ENCODE measurements at places on chromosomes 6 and 20. TPM values are rescaled to one million over a fixed set of nuclear protein-coding genes. Genes with fewer than 3 reads are reported as not detected.

DNA sequence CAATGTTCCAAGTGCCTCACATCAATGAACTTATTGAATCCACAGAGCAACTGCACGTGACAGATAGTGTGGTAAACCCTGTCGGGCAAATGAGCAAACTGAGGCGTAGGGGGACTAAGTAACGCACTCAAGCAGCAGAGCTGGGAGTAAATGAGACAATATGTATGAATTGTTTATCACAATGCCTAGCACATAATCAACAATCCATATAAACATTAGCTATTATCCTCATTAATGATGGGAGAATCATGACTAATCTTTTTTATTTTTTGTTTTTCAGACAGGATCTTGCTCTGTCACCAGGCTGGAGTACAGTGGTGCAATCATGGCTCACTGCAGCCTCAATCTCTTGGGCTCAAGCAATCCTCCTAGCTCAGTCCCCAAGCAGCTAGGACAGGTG lies 43.9 kb upstream of the B4GALT5 start:
- no peak for DNase-seq

- no peak for DNase-seq
Measured at GRCh38 chr20:57396984-57397692, 5.9 kb downstream of the RBM38 start.

DNA sequence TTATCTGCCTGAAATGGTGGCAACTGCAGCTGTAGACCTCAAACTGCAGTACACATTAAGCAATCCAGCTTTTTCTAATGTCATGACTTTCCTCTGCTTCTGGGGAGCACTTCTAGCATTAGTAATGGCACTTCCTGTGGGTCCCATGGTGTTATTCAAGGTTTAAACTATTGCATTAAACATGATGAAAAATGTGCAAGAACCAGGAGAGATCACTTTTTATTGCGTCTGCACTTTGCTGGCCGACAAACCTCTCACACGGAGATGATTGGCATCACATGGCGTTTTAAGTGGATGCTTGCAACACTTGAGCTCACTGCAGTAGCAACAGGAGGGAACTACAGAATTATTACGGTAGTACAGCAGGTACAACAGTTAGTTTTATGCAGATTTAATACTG lies 148.4 kb downstream of the HIVEP2 start:
- DNase-seq, result no peak

GRCh38 chr20:8293750-8294149 lies 161.7 kb downstream of the PLCB1 start:
- no peak for DNase-seq

DNA sequence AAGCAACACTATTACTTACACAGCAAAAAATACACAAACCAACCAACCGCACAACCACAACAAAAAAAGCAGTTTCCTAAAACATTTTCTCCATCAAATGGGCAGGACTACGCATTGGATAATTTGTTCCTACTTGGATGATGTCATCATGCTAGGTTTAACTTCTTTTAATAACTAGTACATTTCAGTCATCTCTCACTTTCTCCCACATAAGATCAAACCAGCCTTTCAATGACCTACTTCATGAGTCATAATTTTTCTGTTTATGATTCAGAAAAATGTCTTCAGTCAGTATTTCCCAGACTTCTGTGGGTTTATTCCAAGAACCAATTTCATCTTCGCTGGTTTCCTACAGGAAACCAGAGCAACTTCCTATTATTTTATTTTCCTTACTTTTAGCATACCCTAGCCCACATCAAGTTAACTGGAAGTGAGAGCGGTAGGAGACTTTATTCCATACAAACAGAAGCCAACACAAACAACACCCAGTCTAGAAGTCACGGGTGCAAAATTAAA lies 134.2 kb downstream of the GMDS start:
- DNase-seq, result no peak

- no peak for DNase-seq
Measured at GRCh38 chr6:52164319-52165094, 21.7 kb upstream of the IL17A start.

DNA sequence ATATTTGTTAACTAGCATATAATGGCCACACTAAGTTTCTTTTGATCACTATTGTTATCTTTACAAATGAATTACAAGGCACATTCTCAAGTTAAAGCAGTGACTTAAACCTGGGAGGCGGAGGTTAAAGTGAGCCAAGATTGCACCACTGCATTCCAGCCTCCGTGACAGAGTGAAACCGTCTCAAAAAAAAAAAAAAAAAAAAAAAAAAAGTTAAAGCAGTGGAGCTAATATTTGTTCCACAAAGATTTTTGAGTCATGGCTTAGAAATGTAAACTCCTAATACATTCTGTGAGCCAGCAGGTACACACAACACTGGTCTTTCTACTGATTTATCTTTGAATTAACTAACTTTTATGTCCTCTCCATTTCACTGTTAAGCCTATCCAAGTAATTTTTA lies 221.7 kb upstream of the HTR1E start:
- no peak for DNase-seq

GRCh38 chr6:146312608-146313007 lies 231.0 kb upstream of the RAB32 start:
- DNase-seq, result no peak

Gene RBPJL
- not detected for total RNA-seq

Gene ORC3
- total RNA-seq, result 21.4 TPM

Gene LHFPL5
- total RNA-seq, result not detected

Gene LRRC73
- 0.40 TPM for total RNA-seq

Measured in osteocyte (in vitro differentiated cells).